ENCODE measurements at places on chromosomes 1 and 21.
A peak's percentile ranks its signal among the peaks of the same experiment; 100 is the strongest.

DNA sequence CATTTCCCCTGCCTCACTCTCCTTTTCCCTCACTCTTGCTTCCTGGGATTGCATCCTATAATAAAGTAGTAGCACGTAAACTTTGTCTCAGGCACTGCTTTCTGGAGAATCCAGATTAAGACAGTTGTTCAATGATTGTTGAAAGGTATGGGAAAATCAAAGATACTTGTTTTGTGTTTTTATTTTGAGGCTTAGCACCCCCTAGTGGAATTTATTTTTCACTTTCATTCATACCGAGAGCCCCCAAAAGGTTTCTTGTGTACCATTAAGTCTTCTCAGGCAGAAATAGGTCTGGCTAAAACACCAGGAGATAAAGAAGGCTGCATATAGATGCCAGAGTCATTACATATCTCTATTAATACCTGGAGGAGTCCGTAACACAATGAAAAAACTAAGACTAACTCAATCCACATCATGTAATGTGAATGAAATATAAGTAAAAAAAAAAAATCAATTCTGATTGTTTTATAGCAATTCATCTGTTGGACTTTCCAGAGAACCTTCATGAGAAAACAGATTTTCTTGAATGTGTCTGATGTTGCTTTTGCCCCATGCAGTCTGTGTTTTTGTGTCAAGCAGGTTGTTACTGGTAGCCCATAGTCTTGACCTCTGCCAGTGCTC, 103.5 kb downstream of the RPE65 start:
- DNase-seq = no peak

DNA sequence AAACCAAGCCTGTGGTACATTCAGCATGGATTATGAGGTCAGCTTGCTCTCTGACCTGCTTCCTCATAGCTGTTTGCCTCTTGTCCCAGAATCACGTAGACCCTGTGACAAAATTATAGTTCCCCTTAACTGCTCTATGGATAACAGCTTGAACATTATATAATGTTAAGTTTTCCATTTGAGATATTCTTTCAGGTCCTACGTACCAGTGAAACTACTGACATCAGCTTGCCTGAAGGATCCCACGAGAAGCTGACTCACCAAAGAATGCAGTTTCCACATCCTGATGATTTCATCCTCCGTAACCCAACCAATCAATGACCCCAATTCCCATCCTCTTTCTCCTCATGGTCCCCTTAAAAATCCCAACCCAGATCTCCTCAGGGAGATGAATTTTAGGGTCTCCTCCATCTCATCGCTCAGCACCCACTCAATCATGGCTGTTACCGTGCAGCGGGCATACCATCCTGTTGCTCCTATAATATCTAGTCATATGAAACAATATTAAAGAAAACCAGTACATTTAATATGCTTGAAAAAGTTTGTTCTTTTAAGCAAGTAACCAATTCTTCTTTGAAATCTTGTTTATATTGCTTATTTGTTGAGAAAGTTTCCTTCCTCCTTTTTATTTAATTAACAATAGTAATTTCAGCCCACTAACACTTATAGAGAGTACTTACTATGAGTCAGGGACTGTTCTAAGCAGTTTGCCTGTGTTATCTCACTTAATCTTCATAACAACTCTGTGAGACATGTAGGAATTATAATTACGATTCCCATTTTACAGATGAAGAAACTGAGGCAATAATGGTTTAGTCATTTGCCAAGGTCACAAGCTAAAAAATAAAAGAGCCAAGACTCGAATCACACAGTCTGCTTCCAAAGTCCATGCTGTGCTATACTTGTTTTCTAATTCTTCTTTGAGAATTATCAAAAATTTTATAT, 27.4 kb downstream of the CHML start:
- no peak for DNase-seq

GRCh38 chr1:2415801-2416208, 3.4 kb upstream of the PEX10 start:
- DNase-seq = no peak

DNA sequence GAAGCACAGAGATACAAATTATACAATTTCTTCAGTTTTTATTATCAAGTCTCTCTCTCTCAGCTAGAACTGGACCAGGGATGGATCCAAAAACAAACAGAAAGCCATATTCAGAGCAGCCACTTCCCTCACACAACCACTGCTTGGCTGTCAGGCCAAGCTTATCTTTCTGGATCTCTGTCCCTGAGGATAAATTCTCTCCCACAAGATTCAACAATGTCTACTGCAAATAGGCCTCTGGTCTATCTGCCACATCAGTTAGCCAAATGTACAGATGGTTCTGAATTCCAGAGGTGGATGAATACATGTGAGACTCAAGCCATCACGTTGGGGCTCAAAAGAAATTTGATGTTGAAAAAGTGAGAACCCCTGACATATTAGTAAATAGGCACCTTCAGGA, 350.9 kb downstream of the LTN1 start:
- no peak for DNase-seq

DNA sequence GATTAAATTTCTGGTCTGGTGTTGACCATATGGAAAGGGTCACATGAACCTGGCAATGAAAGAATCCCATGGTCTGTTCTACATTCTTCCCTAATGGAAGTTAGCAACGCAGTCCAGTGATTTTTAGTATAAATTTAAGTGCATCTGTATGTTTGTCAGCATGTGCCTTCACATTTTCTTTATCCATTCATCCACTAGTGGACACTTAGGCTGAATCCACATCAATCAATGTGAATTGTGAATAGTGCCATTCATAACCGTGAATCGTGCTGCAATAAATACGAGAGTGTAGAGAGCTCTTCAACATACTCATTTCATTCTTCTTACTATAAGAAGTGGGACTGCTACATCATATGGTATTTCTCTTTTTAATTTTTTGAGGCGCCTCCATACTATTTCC, 12.7 kb upstream of the IFI16 start:
- DNase-seq = no peak

- DNase-seq = peak; percentile 61
These were observed 25.3 kb upstream of the OVAAL start for GRCh38 chr1:180533266-180533987.

- DNase-seq = no peak
These were observed 43.0 kb downstream of the ACOT7 start for GRCh38 chr1:6350416-6351088.

DNA sequence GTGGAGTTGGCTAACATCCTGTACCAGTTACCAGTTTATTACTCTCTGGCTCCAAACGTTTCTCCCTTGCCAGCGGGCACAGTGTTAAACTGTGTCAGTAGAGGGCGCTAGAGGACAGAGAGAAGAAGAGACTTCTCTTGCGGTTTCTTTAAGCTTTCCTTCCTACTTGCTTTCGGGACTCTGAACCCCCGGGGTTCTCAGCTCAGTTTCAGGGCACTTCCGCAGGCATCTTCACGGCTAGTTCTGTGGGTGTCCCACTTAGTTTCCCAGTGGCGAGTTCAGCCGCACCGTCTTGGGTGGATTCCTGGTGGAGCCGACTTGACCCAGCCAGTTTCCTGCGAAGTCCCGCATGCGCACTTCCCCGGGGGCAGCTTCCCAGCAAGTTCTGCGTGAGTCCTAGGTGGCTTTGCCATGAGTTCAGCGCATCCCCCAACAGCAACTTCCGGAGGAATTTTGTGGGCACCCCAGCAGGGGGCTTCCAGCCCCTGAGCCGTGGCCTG, 37.9 kb upstream of the BTG2 start:
- DNase-seq = peak; percentile 80

DNA sequence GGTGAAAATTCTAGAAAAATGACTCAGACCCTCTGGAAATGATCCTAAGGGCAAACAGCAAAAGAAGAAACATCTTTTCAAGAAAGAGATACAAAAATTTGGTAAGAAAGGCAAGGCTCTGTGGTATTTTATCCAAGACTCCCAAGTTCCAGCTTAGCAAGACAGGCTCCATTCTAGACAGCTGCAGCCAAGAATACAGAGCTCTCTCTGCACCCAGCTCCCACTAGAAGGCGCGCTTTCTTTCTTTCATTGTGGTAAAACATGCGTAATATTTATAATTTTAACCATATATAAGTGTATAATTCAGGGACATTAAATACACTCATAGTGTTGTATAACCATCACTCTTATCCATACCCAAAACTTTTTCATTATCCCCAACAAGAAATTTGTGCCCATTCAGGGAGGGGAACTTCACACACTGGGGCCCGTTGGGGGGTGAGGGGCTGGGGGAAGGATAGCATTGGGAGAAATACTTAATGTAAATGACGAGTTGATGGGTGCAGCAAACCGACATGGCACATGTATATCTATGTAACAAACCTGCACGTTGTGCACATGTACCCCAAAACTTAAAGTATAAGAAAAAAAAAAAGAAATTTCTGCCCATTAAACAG, 2.2 kb upstream of the HFM1 start:
- no peak for DNase-seq

GRCh38 chr1:33456502-33456886, 16.0 kb upstream of the ZSCAN20 start:
- no peak for DNase-seq

GRCh38 chr1:211714154-211714553, 38.7 kb upstream of the NEK2 start:
- DNase-seq = no peak

GRCh38 chr1:99438656-99439230, 174.5 kb downstream of the PLPPR4 start:
- no peak for DNase-seq

DNA sequence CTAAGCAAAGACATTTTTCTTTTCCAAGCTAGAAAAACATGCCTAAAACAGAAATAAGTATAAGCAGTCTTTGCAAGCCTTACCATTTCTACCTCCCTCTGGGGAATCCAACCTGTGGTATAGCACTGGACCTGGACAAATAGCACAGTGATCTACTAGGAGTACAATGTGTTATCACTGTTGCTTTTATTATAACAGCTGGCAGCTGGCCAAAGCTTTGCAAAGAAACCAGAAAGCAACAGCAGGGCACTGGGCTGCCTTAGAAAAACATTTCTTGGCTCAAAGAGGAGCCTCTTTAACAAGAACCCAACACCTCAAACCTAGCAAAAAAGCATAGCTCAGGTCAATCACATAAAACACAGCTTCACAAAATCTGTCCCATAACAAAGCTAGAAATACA, 294.5 kb upstream of the GREM2 start:
- DNase-seq = no peak

DNA sequence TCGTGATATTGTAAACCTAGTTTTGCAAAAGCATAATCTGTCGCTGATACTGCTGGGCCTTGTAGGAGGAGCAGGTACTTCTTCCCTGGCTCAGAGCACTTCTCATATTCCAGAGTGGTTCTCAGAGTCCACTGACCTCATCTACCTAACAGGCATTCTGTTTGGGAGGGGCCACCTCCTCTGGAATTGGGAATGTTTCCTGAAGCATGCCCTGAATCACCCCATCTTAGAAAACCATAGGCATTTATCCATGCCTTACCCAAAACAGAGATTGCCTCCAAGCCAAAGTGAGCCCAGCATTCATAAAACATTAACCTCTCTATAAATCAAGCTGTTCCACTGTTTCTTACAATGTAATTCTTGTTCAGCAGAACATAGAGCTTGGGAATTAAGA, 35.1 kb downstream of the SLC44A3 start:
- DNase-seq = no peak

DNA sequence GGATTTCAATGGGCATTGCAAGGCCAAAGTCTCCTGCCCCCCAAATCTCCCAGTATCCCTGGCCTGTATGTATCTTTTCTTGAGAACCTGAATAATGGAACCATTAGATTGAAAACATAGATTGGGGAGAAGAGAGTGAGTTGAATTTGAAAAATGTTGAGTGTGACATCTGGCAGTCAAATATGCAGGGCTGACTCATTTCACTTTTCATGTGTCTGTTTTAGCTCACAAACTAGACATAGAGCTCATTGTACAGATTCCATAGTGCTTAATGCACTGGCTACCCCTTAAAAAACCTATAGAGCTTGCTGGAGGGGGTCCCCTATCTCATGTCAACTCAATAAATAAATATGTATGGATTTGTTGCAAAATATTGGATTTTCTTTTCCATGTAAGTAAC, 30.8 kb downstream of the DDR2 start:
- no peak for DNase-seq

- DNase-seq = no peak
These were observed 56.4 kb downstream of the KIF26B start for GRCh38 chr1:245211035-245211749.

DNA sequence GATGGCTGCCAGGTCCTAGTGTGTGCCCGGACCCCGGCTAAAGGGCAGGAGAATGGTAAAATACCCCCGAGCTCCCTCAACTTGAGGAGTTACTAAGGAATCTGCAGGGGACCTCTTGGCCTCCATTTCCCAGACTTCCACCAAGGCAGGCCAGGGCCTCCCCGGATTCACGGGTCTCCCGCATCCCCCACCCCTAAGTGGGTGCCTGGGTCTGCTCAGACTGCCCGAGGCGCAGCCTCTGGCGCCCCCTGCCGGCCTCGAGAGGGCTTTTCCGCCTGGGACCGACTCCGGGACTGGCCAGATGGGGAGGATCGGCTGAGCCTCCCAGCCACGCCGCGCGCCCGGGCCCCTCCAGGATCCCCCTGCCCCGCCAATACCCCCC, 1.7 kb downstream of the PLEKHG5 start:
- peak; percentile 73 for DNase-seq

DNA sequence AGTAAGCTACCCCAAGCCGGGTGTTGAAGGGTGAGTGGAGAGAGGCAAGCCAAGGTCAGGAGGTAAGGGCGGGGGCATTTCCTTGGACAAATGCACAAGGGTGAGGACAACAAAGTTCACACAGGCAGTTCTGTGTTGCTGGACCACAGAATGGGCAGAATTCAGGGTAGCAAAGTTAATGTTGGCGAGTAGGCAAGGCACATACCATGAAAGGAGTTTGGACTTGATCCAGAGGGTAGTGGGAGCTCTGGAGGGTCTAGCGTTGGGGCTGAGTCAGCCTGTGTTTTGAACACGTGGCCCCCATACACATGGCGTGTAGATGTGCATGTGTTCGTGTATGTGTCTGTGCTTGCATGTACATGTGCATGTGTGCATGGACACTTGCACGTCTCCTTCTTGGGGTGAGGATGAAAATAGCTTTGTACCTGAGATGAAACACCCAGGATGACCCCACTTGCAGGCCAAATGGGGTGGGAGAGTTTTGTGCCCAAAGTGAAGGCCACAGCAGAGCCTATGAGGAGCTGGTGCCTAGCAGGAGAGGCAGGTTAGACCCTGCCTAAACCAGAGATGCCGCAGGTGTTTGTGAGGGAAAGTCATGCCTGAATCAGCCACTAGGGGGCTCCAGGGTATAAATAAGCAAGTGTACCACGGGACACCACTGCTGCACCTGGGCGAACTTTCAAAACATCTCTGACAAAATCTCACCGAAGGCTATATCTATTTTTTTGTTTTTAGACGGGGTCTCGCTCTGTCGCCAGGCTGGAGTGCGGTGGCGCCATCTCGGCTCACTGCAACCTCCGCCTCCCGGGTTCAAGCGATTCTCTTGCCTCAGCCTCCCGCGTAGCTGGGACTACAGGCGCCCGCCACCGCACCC, 21.8 kb downstream of the SLC27A3 start:
- DNase-seq = peak; percentile 81

DNA sequence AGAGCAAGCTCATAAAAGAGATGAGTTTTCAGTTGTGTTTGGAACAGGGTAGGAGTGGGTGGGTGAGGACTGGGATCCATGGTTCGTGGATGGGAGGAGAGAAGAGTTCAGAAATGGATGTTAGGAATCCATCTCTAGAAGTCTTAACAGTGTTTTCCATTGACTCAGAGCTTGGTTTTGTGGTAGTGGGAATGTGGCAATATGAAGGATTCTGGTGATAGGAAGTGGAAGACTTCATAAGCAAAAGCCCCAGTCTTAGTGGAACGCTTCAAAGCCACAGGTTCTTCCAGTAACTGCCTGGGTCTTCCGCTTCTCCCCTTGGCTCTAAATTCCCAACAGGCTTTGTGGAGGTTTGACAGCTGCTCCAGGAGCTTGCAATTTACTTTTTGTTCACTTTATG, 167.9 kb downstream of the KCNJ6 start:
- no peak for DNase-seq

GRCh38 chr1:212638492-212639151, 30.1 kb downstream of the ATF3 start:
- DNase-seq = no peak

Data from activated CD4-positive, alpha-beta T cell treated with anti-CD3 and anti-CD28 coated beads for 24 hours (primary cell).